SW 1271 (cell line): ENCODE measurements at places on chromosomes 2 and 18.

- no peak for DNase-seq
These were observed 20.7 kb downstream of the SFT2D3 start for GRCh38 chr2:127721978-127722355.

GRCh38 chr2:28895189-28895893 lies 874 bp downstream of the WDR43 start:
- DNase-seq: no peak

DNA sequence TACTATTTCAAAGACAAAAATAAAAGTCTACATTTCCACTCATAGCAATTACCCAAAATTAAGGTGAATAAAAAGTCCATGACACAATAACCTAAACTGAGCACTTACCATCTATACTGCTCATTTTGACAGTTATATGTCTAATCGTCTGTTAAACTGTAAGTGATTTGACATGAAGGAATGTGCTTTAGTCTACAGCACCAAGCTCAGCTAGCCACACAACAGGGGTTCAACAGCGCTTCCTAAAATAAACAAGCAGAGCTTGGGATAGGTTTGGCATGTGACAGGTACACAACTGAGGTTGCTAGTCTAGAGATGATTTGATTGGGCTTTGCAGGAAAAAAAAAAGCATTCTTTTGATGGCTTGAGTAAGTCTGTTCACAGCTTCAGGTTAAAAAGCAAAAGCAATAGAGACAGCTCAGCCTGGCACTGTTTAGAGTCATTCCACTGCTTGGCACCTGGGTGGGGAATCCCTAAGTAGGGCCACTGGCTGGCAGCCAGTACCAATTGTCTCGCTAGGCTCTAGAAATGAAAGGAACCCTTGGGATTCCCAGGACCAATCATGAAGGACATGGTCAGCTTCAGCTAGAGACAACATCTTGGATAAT lies 78.6 kb downstream of the BARD1 start:
- DNase-seq: no peak

DNA sequence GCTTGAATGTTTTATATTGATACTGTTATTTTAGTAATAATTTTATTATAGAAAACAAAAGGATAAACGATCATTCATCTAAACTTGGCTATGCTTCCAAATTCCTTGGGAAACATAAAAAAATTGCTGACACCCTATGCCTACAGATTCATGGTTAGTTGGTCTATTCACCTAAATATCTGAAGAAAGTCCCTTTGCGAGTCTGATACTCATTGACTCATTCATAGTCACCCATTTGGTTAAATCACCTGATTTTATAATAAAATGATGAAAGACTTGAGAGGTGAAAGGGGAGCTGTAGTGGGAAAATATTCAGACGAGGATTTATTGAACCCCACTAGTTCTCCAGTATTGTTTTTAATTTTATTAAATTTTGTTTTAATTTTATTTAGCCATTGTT lies 112.0 kb downstream of the PTPN4 start:
- no peak for DNase-seq

GRCh38 chr2:217956586-217957457 lies 46.0 kb downstream of the TNS1 start:
- DNase-seq: no peak

DNA sequence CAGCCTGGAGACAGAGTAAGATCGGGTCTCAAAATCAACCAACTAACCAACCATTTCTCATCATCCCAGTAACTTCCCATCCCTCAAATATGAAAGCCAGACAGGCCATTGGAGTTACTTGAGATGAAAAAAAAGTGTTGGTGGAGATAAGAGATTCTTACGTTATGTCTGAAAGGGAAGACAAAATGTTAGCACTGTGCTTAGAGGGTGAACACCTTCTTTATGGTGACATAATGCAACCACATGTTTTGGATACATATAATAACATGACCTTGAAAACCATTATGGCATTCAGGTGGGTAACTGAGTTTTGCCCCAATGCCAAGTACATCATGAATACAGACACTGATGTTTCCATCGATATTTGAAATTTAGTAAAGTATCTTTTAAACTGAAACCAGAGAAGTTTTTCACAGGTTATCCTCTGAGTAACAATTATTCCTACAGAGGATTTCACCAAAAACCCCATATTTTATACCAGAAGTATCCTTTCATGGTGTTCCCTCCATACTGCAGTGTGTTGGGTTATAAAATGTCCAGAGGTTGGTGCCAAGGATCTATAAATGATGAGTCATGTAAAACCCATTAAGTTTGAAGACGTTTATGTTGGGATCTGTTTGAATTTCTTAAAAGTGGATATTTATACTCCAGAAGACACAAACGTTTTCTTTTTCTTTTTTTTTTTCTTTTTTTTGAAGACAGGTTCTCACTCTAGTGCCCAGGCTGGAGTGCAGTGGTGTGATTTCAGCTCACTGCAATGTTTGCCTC lies 45.5 kb downstream of the AAK1 start:
- no peak for DNase-seq

DNA sequence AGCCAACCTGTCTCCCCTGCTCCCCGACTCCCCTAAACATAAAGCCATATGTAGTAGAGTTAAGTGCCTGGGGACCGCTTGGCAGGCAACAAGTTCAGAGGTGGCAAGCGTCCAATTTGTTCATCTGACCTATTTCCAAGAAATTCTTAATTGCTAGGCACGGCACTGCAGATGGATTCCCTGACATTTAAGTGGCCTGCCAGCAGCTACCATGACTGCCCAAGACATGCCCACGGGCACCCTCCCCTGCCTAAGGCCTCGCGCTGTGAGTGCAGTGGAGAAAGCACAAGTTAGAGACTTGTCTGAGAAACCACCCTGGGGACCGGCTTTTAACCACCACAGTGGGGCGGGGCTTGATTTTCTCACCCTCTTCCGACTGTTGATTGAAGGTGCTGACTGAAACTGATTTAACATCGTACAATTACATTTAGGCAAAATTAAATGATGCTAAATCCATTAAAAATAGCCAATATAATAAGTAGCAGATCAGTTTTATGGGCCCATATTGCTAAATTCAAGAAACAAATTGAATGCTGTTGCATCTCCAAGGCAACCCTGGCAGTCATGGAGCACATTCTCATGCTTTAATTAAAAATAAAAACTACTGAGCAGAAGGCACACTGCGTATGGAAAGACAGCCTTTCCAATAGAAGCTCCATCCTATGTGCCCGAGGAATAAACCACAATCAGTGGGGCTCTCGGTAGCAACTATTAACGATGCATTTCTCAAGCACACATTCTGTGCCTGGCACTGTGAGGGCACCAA lies 163.6 kb upstream of the ACAA2 start:
- no peak for DNase-seq

DNA sequence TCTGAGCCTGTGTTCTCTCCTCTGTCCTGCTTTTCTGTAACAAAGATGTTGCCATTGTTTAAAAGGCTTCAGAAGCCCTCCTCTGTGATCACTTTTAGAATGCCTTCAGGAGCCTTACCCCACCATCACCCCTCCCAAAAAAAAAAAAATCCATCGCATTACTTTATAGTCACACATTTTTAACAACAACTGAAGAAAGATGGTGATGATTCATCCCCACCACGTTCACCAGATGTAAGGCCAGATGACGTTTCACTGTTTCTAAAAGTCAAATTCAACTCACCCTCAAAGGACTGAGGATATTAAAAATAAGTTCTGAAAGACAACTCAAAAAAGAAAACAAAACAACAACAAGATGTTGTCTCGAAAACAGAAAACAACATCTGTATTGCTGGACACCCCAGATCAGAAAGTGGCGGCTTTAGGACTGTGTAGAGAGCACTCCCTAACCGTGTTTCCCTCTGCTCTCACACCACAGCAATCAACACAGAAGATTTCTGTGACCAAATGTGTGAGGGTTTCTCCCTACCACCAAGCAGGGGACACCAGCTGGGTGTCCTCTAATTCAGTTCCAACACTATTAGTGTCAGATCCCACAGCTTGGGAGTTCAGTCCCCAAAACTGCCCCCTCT lies 61.9 kb upstream of the CREB1 start:
- no peak for DNase-seq

GRCh38 chr2:195741191-195741590 lies 84.2 kb downstream of the SLC39A10 start:
- no peak for DNase-seq

- no peak for DNase-seq
These were observed 85.7 kb downstream of the SEMA4F start for GRCh38 chr2:74739733-74740241.

GRCh38 chr18:35387152-35387571 lies 10.0 kb upstream of the ZNF396 start:
- DNase-seq: peak; percentile 18

DNA sequence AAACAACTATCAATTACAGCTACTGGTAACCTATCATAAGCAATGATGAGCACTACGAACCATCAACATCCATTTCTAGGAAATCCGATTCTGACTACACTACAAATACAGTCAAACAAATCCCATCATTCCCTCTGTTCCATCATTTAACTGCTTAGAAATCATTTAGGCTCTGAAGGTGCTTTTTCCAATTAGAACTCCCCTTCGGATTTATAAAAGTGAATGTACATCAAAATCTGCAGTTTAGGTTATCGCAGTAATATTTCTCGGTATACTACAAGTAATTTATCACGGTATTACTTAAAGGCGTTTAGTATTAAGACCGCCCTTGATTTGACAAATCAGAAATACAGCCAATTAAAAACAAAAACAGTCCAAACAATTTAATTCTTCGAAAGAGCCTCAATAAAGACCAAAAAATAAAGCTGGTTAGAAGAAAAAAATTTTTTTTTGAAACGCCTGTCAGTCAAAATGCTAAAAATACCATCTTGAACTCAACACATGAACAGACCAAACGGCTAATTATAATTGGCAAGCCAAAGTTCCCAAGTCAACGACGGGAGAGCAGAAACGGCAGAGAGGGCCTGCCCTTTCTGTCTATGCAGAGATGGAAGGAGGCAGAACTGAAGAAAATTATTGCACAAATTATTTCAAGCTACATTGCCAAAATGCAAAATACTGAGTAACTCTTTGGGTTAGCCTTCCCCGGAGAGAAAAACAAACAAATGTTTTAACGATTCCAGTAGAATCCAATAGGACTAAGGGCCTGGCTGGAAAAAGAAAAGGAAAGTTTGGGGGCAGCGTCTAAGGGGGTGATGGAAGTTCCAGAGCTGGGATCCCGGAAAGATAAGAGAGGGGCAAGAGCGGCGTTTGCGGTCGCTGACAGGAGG lies 1.2 kb downstream of the VPS54 start:
- peak; percentile 46 for DNase-seq

DNA sequence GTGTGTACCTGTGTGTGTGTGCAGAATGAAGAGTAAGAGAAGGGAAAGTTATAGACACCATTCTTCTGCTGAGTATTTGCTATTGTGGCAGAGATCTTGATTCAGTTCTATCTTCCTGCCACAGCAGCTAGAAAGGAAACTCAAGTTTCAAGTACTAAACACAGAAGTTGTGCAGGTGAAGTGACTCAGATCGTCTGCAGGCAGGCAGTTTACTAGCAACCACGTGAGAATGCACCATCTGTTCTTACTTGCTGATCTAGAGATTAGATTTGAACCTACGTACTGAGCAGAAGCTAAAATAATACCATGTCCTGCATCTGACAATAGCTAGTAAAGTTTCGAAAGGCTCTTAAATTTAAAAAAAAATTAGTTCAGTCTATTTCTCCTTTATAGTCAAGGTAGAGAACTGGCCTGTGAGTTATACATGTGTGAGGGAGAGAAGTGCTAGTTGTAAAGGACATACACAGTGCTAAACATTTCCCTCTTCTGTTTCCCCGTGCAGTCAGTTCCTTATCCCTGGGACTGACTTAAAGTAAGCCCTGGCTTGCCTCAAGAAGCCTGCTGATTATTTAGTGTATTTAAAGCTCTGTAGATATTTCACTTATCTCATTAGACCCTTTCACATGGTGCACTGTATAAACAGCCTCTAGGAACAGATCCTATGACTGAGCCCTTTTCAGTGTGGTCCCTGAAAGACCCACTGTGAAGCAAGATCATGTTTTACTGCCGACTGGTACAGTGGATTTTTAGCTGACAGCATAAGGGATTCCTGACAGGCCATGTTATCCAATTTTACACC lies 45.0 kb downstream of the SLC38A11 start:
- no peak for DNase-seq

GRCh38 chr2:215966274-215966673 lies 47.1 kb downstream of the MREG start:
- no peak for DNase-seq

DNA sequence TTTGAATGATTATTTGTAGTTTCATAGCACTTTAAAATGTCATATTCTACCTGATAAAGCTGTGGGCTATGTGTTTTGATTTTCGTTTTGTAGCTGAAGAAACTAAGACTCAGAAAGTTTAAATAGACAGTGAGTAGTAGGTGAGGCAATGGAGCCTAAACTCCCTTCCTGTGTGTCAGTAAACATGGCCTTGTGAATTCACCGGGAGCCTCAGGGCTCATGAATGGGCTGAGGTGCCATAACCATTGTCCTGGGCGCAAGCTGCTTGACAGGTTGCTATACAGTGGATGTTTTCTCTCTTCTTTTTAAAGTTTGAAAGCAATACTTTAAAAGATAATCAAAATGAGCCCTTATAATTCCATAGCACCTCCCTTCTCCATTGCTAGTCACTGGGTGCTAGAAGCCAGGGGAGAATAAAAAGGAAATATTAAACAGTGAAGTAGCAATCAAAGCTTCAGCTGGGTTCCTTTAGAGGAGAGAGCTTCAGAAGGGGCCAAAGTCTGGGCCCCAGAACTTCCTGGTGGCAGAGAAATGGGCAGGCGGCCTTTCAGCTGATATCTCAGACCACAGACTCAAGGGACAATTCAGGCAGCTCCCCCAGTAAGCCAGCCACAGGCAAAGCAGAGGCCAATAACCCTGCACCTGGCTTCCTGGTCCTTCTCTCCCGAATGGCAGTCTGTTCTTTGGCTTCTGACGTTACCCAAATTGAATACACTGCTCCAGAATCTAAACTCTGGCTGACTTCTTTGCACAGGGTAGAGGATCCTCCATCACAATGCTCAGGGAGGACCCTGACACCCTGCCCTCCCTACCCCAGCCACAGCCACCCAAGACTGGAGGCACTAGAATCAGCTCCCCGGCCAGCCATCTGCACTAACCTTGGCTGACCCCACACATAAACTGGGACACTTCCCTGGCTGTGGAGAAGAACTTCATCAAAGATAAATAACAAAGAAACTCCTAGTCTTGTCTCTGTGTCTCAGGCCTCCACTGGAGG lies 51.8 kb upstream of the NPAS2 start:
- DNase-seq: no peak

DNA sequence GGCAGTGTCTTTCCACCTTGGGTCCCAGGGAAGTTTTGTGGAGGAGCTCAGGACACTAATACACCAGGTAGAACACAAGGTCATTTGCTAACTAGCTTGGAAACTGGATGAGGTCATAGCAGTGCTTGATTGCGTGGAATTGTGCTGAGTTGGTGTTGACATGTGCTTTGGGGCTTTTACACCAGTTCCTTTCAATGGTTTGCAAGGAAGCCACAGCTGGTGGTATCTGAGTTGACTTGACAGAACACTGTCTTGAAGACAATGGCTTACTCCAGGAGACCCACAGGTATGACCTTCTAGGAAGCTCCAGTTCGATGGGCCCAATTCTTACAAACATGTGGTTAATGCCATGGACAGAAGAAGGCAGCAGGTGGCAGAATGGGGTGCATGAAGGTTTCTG lies 5.9 kb downstream of the CTLA4 start:
- DNase-seq: no peak
